ENCODE measurements at places on chromosomes 11 and 22.

- DNase-seq = no peak
Observed at GRCh38 chr22:40220316-40221054, 42.8 kb downstream of the TNRC6B start.

DNA sequence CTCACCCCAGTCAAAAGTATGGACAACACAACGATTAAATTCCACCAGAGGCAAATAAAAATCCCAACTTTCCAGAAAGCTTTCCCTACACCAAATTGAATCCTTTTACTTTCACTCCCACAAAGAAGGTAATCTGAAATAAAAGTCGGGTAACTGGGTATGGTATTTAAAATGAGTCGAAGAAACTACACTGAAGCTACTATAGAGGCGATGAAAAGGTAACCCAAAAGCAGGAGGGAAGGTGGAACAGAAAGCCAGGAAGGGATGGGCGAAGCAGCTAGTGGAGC is 1.1 kb downstream of the PICALM start:
- DNase-seq = no peak

- no peak for DNase-seq
Observed at GRCh38 chr11:117408356-117408755, 80.7 kb downstream of the CEP164 start.

- peak; percentile 1 for DNase-seq
Observed at GRCh38 chr11:95788921-95789505, 569 bp downstream of the FAM76B start.

- DNase-seq = no peak
Observed at GRCh38 chr11:44731685-44732430, 5.1 kb downstream of the TSPAN18 start.

DNA sequence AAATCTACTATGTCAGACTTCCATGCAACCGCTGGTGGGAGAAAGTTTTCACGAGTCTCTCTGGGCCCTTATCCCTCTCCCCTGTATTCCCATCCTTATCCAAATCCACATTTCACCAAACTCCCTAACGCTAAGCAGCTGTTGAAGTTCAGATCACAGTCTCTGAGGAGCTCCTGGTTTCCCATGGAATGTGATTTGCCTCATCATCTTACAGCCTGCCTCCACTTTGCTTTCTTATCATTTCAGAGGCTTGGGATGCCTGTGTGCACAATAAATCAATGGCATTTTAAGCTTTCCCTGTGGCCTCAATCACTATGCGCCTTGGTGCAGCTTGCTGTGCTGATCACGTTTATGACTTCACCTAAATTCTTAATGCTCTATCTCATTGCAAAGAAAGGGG is 352.4 kb upstream of the FAT3 start:
- no peak for DNase-seq

- no peak for DNase-seq
Observed at GRCh38 chr11:132670921-132671675, 861.2 kb downstream of the OPCML start.

- no peak for DNase-seq
Observed at GRCh38 chr11:121249039-121249663, 43.4 kb upstream of the SC5D start.

- DNase-seq = no peak
Observed at GRCh38 chr22:46617207-46617985, 2.8 kb upstream of the GRAMD4 start.

GRCh38 chr11:7540830-7541555 is 27.2 kb downstream of the PPFIBP2 start:
- DNase-seq = no peak

DNA sequence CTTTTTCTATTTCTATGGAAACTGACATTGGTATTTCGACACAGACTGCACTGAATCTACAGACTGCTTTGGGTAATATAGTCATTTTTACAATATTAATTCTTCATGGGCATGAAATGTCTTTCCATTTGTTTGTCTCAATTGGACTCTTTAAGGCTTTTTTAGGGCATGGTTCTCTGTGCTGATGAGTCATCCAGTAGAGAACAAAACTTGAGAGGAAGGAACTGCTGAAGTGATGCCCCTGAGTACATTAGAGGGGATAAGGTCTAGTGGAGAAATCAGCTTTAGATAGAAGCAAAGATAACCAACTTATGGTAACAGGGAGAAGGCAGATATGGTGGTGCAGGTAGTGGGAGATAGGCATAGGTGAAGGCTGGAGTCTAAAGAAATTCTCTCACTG is 25.1 kb downstream of the TSG101 start:
- DNase-seq = no peak
